Smooth muscle cell of the coronary artery (primary cell): ENCODE measurements at places on chromosomes 2 and 18. TPM values are rescaled to one million over a fixed set of nuclear protein-coding genes. Genes with fewer than 3 reads are reported as not detected.

The TPO gene
- total RNA-seq, result not detected in 2 replicates

The GPATCH11 gene
- 5.0 and 5.3 TPM in 2 replicates for total RNA-seq

The CLASP1 gene
- 22.3 and 24.8 TPM in 2 replicates for total RNA-seq

The OR6B2 gene
- not detected in 2 replicates for total RNA-seq

The HSBP1L1 gene
- 2.7 and 3.0 TPM in 2 replicates for total RNA-seq

The UGT1A3 gene
- not detected in 2 replicates for total RNA-seq
